ENCODE measurements at places on chromosomes 16 and 17. TPM values are rescaled to one million over a fixed set of nuclear protein-coding genes. Genes with fewer than 3 reads are reported as not detected.

DNA sequence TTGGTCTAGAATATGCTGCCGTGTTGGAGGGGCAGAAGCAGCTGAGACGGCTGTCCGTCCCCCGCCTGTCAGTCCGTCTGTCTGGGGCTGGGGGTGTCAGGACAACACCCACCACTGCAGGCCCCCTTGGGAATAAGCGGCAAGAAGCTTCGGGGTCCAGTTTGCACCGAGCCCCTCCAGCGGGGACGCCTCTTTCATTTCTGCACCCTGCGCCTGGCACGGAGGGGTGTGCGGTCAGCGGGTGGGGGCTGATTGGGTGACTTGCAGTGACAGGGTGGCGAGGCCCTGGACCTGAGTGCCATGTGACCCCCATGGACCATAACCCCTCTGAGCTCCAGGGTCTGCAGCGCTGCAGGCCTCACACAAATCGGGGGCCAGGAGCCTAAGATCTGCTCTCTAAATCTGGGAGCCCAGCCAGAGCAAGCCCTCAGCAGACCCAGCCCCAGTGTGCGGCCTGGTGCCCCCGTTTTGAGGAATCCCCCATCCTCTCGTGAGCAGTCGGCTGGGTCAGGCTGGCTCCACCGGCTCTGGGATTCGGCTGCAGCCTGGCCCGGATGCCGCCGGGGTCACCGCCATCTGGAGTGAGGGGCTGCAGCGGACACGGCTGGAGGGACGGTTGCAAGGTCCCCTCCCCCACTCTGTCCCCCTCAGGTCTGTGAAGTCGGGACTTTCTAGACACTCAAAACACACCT is 8.3 kb downstream of the CBFA2T3 start:
- no peak for DNase-seq

DNA sequence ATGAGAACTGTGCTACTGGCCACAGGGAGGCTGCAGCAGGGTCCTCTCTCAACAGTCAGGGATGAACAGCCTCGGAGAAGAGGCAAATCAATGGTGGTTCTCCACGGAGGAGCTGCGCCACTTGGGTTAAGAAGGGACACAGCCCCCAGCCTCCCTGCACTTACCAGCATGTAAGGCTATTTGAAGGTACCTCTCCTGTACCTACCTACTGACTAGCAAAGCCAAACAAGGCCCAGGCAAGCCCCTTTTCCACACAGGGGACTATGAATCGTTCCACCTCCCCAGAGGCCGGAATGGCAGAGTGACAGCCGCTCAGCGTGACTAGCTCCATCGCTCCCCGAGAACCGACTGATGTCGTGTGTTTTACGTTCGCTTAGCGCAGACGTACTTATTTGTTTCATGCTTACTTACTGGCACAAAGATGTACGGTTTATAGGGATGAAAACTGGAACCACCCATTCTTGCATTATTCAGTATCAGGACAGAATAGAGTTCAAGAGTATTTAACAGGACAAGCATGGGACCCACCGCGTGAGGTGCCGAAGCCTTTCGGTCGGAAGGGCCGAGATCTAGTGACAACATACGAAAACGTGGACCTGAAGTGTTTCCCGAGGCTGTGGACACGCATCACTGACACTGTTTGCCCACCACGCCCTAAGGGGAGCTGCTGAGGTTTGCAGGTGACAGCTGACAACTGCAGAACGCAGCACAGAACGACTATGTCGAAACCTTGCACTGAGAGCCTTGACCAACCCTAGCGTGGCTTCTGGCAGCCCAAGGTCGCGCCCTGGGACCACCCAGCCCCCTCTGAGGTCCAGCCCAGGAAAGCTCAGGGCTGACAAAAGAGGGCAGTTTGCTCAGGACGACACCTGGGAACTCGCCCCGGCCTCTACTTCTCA is 1.0 kb downstream of the TEPSIN start:
- no peak for DNase-seq

DNA sequence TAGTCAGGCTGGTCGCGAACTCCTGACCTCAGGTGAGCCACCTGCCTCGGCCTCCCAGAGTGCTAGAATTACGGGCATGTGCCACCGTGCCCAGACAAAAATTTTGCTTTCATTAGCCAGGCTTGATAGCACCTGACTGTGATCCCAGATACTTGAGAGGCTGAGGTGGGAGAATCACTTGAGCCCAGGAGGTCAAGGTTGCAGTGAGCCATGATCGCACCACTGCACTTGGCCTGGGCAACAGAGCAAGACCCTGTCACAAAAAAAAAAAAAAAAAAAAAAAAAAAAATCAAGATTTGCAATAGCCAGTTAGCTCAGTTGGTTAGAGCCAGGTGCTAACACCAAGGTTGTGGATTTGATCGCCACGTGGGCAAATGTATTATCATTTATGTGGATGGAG is 6.1 kb upstream of the FXR2 start:
- no peak for DNase-seq

DNA sequence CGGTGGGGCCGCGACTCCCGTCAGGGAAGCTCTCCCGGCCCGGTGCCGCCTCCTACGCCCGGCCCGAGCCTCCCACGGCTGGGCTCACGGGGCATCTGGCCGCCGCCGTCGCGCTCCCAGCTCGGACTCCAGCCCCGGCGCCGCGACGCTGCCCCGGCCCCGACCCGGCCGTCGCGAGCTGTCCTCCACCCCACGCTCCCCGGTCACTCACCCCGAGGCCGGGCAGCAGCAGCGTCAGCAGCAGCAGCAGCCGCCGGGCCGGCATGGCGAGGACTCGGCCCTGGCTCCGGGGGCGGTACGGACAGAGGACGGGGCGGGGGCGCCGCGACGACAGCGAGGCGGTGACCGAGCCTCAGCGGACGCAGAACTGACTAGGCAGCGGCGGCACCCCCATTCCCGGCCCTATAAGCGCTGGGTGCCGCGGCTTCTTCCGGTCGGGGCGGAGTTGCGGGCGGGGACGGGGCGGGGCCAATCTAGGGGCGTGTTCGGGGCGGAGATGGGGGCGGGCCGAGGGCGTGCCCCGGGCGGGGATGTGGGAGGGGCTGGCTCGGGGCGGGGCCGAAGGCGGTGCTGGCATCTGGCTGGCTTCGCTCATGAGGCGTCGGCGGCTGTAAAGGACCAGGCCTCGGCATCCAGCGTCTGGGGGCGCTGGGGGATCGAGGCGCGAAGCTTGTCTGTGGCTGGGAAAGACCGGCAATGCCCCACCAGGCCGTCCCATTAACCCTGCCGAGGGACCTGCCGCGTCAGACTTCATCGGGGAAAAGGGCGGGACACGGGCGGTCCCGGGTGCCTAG is at the start of gene ERN1:
ERN1 (minus strand) TSS at position 380 of the 794 bp plus-strand sequence; CDS start at position 265, 115 bp downstream.
- no peak for DNase-seq

DNA sequence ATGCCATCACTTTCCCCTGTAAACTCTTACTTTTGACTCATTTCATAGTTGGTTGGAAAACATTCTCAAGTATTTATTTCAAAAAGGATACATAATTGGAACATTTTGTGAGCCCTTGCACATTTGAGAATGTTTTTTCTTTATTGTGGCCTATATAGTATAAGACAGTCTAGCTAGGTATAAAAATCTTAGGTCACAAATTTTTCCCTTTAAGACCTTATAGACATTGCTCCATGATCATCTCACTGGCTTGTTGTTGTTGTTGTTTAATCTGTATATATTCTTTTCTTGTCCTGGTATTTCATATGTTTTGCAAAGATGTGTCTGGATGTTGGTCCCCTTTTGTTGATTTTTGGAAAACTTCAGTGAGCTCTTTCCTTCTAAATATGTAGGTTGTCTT is 194.2 kb downstream of the NTN1 start:
- DNase-seq, result no peak

DNA sequence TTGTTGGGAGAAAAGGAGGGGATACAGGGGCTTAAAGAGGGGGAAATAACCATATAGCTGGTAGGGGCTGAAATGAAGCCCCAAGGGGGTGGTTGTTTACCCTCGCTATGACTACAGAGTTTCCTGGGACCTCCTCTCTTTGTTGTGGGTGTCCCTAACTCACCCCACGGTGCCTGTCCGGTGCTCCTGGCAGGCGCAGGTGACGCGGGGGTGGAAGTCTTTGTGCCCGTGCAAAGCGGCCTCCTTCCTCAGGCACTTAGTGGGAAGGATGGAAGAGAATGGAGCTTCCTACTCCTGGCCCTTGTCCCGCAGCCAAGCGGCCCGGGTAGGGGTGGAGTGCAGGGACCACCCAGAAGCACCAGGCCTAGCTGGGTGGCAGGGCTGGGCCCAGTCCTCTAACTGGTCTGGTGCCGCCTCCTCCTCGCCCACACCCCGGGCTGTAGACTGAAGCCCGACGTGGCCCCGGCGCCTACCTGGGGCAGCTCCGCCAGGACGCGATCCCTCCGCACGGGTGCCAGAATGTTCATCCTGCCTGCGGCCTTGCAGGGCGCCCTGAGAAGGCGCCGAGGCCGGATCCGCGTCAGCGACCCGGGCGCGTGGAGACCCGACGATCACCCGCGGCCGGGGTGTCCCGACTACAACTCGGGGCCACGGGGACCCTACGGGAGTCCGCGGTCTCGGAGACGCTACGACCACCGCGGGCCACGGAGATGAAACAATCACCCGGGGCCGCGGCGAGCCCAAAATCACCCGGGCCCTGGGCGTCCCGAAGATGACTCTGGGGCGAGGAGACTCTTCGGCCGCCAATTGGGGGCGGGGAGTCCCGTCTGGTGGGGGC is 709 bp downstream of the RAB34 start:
- DNase-seq, result no peak

DNA sequence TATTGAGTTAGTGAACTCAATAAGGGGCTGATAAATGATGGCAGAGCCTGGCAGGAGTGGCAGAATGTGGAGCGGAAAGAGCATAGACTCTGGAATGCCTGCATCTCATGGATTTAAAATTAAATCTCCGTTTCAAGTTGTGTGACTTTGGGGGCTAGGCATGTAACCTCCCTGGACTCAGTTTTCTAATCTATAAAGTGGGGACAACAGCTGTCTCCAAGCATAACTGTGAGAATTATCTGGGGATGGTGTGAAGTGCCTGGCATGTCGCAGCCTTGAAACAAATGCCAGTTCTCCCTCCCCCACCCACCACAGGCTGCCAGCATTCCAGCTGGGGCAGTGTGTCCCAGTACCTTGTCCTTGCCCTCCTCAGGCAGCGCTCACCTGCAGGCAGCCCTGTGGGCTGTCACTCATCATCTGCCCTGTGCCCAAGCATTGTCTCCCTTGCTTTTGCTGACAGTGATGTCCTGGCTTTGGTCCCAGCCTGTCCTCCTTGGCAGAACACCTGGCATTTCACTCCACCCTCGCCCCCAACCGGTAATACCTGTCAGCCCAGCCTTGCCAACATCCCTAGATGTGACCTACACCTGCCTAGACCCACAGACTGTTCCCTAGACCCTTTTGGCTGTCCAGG is 129.6 kb downstream of the MRM1 start:
- no peak for DNase-seq

- DNase-seq, result no peak
Observed at GRCh38 chr16:1180549-1181403, 27.9 kb downstream of the CACNA1H start.

GRCh38 chr16:68426347-68426652 is 22.0 kb downstream of the SMPD3 start:
- no peak for DNase-seq

DNA sequence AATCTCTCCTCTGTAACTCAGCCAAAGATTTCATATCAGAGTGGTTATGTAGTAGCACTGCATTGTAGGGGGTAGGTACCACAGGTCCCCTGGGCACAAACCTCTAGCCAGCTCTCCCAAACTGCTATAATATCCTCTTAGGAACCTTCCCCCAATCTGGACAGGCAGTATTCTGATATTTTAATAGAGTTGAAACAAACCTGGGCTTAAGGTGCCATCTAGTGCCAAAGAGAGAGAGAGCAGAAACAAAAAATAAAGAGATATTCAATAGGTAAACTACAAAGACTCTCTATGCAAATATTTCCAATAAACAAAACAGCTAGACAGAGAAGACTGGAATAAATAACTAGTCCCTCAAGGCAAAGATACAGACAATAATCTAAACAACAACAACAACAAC is 1070.0 kb downstream of the CDH11 start:
- no peak for DNase-seq

DNA sequence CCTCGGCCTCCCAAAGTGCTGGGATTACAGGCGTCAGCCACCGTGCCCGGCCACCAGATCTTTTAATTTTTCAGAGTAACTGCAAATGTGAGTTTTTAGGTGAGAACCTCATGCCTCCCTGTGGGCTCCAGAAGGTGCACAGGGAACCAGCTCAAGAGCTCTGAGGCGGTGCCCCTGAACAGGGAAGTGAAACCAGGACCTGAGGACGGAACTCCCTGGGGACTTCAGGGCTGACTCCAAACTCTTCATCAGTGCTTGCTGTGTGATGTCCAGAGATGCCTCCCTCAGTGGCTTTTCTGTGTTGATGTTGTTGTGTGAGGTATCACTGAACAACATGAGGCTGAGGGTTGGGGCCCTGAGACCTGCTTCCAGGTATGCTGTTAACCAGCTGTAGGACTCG is 23.8 kb downstream of the SLC12A3 start:
- no peak for DNase-seq

DNA sequence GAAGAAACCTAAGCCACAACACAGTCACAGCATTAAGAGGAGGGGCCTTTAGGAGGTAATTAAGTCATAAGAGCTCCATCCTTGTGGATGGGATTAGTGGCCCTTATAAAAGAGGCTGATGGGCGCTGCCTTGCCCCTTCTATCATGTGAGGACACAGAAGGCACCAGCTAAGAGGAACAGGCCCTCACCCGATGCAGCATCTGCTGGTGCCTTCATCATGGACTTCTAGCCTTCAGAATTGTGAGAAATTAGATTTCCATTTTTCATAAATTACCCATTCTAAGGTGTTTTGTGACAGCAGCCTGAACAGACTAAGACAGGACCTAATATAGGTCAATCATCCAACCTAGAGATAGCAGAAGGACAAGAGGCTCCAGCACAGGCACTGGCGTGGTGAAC is 120.8 kb downstream of the CDYL2 start:
- DNase-seq, result no peak

DNA sequence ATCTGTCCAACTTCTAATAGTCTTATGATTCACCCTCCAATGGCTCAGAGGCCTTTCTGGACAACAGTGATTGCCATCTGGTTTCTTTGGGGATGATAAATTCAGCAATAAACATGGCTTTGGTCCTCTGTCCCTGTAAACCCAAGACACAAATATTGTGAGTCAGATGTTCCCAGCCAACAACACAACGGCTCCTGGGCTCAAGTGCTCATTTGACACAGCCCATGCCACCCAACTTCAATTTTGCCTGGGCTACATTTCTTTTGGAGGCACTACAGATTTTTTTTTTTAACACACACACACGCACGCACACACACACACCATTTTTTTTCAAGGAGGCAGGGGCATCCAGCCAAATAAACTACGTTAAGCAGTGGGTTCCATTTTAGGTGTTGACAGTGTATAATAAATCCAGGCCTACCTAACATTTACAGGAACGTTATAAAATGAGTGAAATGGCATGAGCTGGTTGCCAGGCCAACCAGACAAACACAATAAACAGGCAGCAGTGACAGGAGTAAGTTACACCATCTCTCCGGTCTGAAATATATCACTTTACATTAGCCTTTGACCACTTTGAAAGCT is 939.9 kb upstream of the SOX9 start:
- no peak for DNase-seq

The SLC16A13 gene
- 7.9 TPM for total RNA-seq

The TPSB2 gene
- total RNA-seq, result not detected

The CMTM4 gene
- 9.8 TPM for total RNA-seq

The FGF11 gene
- 0.44 TPM for total RNA-seq

The AGRP gene
- not detected for total RNA-seq

Data from glomerular endothelial cell (primary cell).